Activated CD8-positive, alpha-beta memory T cell treated with anti-CD3 and anti-CD28 coated beads, Interleukin-2, amount 50 U/mL, for 4 hours (primary cell): ENCODE measurements at places on chromosomes 3 and 15.

- DNase-seq: no peak
Measured at GRCh38 chr15:33569036-33569435, 258.3 kb downstream of the RYR3 start.

GRCh38 chr3:49213998-49214397 lies 42.6 kb downstream of the KLHDC8B start:
- no peak for DNase-seq

GRCh38 chr15:68646156-68646555 lies 67.4 kb downstream of the CORO2B start:
- no peak for DNase-seq

GRCh38 chr3:183799461-183799860 lies 25.9 kb downstream of the MAP6D1 start:
- no peak for DNase-seq

DNA sequence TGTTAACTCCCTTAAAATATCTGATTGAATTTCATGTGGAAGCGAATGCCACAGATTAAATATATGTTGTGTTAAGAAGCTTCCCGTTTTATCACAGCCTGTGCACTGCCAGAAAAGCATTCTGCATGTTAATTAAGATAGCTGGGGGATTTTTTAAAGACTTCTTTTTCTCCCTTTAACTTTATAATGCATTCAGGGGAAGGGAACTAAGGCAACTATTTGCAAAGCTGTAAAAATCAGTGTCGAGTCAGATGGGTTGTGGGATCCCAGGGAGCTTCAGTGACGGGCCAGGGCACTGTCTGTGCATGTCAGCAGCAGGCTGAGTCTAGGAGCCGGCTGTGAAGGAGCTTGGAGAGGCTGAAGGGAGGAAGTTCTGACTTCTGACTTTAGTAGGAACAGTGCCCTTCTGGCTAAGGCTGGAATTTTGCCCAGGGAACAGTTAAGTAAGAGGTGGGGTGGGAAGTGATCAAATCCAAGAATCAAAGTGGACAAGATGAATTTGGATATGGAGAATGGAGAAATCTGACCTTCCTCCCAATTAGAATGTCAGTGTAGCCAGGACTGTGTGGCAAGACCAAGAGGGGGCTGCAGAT lies 77.7 kb downstream of the ABHD5 start:
- DNase-seq: no peak

DNA sequence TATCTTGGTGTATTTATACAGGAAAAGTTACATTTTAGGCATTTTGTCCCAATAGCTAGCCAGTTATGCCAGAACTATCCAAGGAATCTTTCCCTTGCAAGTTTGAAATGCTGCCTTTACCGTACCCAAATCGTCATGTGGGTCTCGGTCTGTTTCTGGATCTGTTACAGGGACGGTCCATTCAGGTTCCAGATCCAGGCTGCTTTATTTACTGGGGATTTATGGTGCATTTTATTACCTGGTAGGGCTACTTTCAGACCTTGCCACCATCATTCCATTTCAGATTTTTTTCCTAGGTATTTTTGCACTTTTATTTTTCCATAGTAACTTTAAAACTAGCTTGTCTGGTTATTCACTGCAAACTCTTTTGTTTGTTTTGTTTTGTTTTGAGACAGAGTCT lies 186.5 kb downstream of the NSMCE3 start:
- no peak for DNase-seq

DNA sequence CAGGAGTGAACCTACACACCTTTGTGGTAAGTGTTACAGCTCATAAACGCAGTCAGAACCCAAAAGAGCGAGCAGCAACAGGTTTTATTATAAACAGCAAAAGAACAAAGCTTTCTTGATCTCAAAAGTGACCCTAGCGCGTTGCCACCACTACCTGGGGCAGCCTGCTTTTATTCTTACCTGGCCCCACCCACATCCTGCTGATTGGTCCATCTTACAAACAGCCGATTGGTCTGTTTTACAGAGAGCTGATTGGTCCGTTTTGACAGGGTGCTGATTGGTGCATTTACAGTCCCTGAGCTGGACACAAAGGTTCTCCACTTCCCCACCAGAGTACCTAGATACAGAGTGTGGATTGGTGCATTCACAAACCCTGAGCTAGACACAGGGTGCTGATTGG lies 143.1 kb downstream of the ARRDC4 start:
- DNase-seq: no peak

DNA sequence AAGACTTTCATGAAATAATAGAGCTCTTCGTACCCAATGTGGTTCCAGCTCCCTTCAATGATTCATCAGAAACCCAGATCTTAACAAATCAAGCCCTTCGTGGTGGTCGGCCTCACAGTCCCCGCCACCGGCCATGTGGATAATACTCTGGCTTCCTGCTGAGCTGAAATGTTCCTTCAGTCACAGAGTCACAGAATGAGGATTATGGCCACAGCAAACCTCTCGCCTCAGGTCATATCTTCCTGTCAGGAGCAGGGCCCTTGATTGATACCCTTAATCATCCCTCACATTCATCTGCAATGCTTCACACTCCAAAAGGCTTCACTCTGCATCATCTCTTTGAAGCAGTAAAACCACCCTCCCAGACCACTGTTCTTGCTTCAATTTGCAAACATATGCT lies 452.6 kb downstream of the OCA2 start:
- no peak for DNase-seq

DNA sequence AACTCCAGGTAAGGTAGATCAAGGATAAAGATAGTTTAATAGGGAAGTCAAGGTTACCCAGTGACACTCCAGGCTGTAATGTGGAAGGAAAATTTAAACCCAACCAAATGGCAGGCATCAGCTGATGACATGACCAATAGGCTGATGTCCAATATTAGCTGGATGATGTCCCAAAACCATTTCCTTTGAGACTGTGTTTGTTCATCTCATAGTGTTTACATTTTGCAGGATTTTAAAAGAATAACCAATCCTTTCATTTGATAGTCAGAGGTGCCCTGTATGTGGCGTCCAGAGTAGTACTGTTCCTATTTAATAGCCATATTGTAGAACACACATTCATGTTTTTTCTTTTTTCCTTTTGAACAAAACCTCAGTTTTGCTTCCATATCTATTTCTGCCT lies 23.3 kb upstream of the TMEM158 start:
- DNase-seq: no peak

- DNase-seq: no peak
Measured at GRCh38 chr3:37862903-37863815, 1.5 kb downstream of the CTDSPL start.

DNA sequence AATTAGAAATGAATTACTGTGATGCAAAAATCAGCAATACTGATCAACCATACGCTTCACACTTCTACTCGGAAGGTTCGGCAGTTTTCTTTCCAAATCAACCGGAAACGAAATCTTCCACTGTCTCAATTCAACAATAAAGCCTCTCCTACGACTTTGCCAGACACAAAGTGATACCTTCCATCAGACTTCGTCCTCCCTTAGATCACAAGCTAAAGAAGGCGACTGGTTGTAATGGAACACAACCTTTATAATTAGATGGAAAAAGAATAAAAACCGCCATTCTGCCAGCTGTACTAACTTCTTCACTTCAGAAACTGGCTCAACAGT lies 618 bp downstream of the PARL start:
- DNase-seq: no peak

- DNase-seq: no peak
Measured at GRCh38 chr3:31999907-32000439, 18.4 kb downstream of the ZNF860 start.
